CD4-positive, CD25-positive, alpha-beta regulatory T cell (primary cell): ENCODE measurements at places on chromosomes 3 and 15. TPM values are rescaled to one million over a fixed set of nuclear protein-coding genes. Genes with fewer than 3 reads are reported as not detected.
A peak's percentile ranks its signal among the peaks of the same experiment; 100 is the strongest.

DNA sequence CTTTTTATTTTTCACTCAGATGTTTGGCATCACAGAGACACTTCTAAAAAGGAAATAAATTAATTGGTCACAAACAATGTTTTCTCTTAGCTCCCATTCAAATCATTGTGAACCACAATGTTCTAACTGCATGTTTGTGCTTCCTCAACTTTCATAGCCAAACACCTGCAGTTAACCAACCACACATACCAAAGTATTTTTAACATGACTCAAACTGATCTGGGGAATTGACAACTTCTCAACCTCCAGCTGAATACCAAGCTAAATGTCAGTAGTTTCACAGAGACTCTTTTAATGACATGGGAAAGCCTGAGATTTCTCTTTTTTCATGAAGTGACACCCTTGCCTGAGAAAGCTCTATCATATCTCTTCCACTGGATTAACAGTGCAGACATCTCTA, 217.9 kb upstream of the MME start:
- no peak for DNase-seq

Gene GASK1A
- total RNA-seq, result not detected

- peak; percentile 42 for DNase-seq
These were observed 762 bp downstream of the CTNNB1 start for GRCh38 chr3:41199866-41200668.

Gene CACNA1D
- total RNA-seq, result 0.44 TPM

Gene MORC1
- total RNA-seq, result 0.12 TPM

GRCh38 chr3:176378789-176379188, 818.5 kb downstream of the TBL1XR1 start:
- no peak for DNase-seq

DNA sequence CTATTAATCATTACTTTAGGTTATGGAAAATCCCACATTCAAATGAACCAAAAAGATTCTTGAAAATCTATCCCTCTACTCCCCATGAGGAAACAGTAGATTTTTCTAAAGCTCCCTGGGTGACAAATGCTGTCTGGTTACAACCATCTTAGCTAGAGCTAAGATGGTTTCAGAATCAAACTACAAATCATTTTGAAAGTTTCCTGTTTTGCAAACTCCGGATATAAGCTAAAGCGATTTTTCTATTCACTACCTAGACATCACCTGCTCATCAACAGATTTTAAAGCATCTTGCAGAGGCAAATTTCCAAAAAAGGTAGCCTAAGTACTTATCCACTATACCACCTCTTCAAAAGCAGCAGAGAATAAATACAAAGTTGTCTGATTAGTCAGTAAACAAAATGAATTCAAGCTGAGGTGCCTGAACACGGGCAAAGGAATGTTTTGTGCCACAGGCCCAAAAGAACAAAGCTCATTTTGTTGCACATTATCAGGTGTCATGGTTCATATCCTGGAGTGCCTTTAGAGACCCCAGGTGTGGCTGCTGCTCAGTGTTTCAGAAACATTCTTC, 204.9 kb downstream of the TNIK start:
- no peak for DNase-seq

DNA sequence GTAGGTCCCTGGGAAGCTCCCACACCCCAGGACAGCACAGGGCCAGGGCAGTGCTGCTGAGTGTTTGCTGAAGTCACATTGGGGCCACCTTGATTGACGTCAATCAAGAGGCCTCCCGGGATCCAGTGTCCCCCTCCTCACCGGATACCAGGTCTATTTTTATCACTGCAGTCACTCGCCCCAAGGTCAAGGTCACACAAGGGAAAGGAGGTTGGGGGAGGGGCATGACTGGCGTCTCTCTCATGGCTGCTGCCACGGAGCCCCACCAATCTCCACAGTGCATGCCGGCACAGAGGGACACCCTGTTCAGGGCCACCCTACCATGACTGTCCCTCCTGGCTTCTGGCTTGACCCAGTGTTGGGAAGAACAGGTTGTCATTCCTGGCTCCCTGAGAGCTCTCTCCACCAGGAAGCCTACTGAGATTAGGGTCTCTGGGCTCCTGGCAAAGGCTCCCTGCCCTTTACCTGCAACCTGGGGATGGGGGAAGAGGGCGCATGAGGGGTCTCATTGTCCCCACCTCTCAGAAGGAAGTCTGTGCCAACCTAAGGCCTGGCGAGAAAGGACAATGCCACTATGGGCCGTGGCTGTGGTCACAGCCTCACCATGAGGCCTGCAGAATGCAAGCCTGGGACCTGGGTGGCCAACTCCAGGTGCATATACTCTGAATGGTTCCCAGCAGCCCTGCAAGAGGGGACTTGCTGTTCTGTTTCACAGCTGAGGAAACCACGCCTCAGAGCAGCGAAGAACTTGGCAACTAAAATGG, 1.5 kb downstream of the MYL3 start:
- no peak for DNase-seq

Gene SLC12A1
- total RNA-seq, result not detected

DNA sequence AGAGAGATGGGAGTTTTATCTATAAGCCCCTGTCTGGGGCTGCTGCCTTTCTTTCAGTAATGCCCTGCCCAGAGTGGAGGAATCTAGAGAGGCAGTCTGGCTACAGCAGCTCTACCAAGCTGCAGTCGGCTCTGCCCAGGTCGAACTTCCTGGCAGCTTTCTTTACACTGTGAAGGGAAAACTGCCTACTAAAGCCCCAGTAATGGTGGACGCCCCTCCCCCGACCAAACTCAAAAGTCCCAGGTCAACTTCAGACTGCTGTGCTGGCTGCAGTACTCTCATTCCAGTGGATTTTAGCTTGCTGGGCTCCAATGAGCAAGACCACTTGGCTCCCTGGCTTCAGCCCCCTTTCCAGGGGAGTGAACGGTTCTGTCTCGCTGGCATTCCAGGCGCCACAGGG, 65.9 kb upstream of the RARB start:
- DNase-seq, result no peak

DNA sequence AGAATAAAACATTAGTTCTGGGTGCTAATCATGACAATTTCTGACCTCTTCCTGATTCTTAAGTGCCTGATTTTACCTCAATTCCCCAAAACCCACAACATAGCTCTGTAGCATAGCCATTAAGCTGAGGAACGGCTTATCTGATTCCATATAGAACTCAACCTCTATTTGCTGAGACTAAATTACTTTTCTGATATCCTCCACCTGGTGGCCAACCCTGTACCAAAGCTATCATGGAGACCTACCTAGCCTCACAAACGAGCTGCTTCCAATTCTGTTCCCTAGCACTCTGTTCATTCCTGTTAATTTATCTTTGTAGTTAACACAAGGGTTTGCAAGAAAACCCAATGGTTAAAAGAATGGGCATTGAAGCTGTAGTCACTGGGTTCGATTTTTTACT, 245.2 kb downstream of the PLOD2 start:
- no peak for DNase-seq

DNA sequence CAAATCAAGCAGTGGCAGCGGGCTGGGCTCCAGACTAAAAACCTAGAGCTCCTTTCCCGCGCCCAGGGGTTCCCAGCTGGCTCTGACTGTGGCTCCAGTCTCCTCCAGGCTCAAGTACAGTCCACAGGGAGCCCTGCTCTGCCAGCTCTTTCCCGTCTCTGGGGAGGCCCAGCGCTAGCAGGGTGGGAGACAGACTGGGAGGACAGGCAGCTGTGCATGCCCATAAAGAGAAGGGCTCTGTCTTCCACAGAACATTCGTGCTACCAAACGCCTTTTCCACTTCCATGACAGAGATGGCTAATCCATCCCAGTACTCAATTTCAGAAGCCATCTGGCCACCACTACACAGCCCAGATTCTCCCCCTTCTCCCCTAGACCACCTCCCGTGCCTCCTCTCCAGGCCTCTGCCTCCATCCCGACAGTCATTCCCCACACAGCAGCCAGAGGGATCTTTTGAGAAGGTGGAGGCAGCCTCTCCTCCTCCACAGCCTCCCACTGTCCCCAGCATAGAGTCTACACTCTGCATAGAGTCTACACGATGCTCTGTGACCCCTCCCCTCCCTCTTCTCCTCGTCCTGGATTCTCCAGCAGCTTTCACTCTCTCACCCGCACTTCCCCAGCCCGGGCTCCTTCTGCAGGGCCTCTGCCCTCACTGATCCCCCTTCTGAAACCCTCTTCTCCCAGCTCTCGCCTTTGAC, 6.8 kb upstream of the DUSP7 start:
- DNase-seq, result no peak

GRCh38 chr15:80464951-80465625, 60.9 kb downstream of the ARNT2 start:
- no peak for DNase-seq

DNA sequence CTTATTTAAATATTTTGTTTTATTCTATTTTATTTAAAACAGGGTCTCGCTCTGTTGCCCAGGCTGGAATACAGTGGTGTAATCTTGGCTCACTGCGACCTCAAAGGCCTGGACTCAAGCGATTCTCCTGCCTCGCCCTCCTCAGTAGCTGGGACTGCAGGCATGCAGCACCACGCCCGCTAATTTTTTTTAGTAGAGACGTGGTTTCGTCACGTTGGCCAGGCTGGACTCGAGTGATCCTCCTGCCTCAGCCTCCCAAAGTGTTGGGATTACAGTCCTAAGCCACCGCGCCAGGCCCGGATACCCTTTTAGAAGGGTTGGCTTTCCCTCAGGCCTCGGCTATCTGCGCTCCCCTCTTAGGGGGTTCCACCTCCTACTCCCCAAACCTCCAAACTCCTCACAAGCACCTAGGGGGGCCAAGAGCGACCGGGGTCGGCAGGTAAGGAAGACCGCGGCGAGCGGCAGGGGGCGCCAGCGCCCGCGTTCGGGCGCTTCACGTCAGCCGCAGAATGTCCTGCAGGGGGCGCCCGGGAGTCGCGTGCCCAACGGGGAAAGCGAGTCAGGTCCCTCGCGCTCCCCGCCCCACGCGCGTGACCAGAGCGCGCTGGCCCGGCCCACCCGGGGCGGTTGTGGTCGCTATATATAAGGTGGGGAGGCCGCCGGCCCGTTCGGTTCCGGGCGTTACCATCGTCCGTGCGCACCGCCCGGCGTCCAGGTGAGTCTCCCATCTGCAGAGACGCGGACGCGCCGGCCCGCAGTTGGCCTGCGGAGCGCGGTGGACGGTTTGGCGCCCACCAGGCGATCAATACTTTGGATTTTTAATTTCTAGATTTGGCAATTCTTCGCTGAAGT, 51.8 kb upstream of the GATM start:
- peak; percentile 74 for DNase-seq

Gene ZNF80
- 1.7 TPM for total RNA-seq

DNA sequence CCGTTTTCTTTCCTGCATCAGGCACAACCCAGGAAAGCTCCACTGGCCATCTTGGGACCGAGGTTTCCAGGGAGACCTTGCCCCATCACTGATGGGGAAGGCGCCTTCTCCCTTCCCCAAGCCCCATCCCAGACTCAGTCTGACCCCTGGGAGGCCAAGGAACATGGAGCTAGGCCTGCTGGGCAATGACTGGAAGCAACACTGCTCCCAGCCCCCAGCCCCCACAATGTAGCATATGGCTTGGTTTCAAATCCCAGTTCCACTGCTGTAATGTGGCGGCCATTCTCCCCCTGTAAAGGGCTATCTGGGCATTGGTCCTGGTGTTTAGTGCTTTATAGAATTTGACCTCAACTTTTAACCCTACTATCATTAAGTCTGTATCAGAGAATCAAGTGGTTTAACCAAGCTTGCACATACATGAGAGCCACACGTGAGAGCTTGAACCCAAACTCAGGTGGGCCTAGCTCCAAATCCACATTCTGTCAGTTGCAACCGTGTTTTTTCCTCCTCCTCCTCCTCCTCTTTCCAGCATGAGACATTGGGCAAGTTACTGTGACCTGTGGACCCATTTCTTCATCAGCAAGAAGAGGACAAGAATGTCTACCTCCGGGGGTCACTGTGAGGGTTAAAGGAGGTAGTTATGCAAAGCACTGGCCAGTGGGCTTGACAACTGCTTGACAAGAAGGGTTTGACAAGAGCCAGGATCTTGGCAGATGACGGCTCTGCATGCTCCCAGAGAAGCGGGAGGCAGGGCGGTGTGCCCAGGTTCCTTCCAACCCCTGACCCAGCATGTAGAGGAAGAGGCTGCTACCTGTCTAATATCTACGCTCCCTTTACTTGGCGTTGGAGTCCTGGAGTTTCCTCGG, 37.4 kb downstream of the KLHL25 start:
- no peak for DNase-seq

GRCh38 chr3:100002599-100003350, 111.5 kb downstream of the FILIP1L start:
- no peak for DNase-seq

- no peak for DNase-seq
These were observed 14.5 kb downstream of the EPHB1 start for GRCh38 chr3:134809427-134810051.

Gene LDHAL6B
- total RNA-seq, result not detected

Gene FBXL22
- 1.7 TPM for total RNA-seq

GRCh38 chr3:195140816-195141793, 129.9 kb downstream of the XXYLT1 start:
- no peak for DNase-seq

GRCh38 chr3:174858353-174858752, 781 bp upstream of the NAALADL2 start:
- DNase-seq, result no peak

DNA sequence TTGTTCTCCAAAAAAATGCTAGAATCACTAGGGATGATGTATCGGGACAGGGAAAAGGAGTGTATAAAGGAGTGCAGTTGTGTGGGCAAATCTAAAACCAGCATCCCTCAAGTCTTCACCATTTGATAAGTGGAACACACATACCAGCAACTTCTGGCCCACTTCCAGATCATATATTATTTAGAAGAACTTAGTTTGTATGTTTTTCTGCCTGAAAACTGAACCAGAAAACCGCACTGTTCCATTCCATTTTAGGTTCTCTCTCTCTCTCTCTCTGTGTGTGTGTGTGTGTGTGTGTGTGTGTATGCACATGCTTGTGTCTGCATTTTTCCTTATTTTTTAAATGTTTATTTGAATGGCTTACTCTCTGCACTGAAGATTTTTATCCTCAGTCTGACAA, 93.5 kb downstream of the SERPINI1 start:
- no peak for DNase-seq
